ENCODE measurements at places on chromosomes 12 and 14.
A peak's percentile ranks its signal among the peaks of the same experiment; 100 is the strongest.

DNA sequence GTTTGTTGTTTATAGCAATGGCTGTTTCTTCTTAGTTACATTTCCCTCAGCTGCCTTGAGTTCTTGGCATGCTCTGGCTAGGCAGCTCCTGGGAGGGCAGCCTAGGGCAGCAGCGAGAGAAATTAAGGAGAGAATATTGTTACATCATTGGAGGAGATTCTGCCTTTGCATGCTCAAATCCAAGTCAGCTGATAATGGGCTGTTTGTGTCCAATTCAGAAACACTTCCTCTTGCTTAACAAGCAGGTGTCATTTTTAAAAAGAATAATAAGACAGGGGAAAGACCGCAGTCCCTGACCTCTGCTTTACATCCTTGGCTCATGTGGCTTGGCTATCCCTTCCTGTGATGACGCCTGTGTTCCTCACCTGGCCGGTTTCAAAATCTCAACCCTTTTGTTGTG, 76.9 kb downstream of the ESR2 start:
- DNase-seq = no peak

DNA sequence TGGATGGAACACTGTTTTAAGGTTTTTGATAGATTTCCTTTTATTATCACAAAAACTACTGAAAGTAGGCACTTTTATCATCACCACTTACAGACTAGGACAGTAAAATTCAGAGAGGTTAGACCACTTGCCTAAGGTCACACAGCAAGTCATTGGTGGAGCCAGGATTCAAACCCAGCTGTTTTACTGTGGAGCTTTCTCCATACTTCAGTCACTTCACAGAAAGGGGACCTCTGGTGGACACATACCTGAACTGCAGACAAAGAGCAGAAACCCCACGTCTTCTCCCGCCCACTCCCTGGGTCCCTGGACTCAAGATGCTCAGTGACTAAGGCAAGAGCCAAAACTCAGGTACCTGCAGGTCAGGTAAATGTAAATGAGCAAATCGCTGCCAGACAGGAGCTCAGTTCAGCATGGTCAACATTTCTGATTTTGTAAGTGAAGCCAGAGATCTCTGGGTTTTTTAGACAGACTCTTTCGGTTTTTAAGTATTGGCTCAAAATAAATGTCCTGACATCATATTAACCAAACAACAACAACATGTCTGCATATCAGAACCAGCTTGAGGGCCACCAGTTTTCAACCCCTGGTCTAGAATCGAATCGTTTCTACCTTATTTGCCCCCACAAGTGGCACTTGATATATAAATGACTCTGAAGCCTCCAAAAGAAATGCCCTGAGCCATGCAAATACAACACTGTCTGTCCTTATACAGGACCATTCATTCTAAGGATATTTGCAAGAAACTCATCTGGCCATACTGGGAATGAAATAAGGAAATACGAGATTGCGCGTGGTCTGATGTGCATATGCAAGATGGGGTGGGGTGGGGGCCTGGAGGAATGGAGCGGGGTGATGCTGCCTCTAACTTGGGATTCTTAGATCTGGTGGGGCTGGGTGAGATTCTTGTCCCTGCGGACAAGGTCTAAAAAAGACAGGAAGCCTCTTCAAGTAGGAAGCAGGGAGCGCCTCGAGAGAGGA, 110.9 kb downstream of the KSR2 start:
- no peak for DNase-seq

DNA sequence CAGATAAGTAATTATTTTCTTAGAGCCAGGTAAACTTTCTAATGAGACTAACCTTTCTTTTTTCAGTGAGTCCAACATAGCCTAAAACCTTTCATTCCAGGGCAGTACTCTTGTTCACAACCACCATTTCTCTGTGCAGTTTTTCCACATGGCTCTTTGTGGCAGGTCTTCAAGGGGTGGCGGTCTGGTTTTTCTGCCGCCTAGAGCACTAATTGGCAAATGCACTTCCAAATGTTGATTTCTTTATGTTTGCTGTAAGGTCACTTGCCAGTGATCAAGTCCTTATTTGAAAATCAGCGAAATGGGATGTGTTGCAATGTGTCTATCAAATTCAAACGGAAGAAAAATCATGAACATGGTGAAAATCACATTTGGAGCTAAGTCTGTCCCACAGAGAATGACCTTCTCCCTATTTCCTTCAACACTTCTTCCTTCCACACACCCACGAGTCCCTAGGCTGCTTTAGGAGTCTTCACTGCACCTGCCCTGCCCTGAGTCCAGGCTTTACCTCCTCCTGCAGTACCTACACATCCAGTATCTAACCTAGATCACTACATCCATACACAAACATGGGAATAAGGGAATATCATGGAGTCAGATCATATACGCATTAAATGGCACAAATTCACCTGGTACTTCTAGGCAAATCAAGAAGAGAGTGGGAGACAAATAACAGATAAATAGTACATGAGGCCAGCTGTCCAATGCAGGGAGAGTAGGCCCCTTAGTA, 1.9 kb downstream of the SRGAP1 start:
- DNase-seq = no peak

DNA sequence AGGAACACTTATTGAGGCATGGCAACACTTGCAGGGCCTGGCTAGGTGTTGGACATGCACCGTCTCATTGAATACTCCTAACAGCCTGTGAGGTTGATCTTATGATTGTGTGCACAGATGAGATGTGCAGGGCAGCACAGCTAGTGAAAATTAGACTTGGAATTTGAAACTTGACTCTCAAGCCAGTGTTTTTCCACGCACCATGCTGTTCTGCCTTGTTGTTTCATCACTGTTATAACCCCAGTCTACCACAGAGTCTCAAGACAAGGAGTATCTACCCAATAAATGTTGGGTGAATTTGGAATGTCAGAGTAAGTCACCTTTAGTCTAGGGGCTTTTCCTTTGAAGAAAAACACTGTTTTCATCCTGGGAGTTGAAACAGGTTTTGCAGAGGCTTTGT, 55.8 kb upstream of the LRIG3 start:
- no peak for DNase-seq

- no peak for DNase-seq
Measured at GRCh38 chr12:102051431-102051965, 10.3 kb downstream of the WASHC3 start.

DNA sequence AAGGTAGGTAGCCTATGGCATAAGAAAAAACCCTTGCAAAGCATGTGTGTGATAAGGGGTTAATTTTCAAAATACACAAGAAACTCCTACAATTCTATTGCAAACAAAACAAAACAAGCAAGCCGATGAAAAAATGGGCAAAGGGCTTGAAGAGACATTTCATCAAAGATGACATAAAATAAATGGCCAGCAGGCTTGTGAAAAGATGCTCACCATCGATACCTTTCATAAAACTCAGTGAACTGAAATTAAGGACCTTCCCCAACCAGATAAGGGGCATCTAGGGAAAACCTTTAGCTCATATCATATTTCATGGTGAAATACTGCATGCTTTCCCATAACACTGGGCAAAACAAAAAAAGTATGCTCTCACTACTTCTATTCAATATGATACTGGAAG, 131.2 kb downstream of the PPM1H start:
- DNase-seq = no peak

GRCh38 chr12:124327362-124328043, 32.6 kb downstream of the RFLNA start:
- DNase-seq = peak; percentile 29

GRCh38 chr12:64171715-64172114, 50.4 kb downstream of the KICS2 start:
- DNase-seq = no peak

DNA sequence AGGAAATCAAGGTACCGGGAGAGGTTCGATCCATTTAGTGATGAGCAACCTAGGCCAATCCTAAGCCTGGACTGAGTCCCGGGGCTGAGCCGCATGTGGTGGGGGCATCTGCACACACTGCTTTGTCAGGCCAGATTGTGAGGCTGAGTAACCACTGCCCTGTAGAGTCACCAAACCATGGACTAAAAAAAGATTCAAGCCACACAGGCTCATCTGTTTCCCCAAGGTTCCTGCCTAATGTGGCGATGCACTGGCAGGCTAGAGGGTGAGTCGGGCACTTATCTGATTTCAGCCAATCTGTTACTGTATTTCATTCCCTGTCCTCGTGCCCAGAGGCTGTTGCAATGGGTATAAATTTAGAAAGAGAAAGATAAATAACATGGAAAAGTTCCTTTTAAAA, 140.8 kb downstream of the TTC7B start:
- DNase-seq = no peak

DNA sequence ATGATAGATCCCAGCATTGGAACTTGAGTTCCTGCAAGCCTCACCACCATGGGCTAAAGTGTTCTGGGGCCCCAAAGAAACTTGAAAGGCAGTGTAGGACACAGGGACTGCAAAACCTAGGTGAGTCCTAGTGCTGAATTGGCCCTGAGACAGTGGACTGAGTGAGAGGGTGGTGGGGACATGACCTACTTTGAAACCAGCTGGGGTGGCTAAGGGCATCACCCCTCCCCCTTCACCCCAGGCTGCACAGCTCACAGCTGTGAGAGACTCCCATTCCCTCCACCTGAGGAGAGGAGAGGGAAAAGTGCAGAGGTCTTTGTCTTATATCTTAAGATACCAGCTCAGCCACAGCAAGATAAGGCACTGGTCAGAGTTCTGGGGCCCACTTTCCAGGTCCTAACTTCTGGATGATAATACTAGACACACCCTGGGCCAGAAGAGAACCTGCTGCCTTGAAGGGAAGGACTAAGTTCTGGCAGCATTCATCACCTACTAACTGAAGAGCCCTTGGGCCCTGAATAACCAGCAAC, 62.5 kb downstream of the MAPKAPK5 start:
- DNase-seq = no peak

DNA sequence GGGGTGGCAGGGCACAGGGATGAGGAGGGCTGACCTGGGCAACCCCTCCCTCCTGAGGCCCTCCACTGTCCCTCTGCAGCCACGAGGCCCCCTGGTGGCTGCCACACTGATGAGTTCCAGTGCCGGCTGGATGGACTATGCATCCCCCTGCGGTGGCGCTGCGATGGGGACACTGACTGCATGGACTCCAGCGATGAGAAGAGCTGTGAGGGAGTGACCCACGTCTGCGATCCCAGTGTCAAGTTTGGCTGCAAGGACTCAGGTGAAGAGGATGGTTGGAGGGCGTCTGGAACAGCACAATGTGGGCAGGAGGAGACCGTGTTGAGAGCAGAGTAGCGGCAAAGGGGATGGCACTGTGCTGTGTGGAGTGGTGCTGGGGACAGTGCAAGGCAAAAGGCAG, 25.7 kb upstream of the LRP1-AS start:
- no peak for DNase-seq

DNA sequence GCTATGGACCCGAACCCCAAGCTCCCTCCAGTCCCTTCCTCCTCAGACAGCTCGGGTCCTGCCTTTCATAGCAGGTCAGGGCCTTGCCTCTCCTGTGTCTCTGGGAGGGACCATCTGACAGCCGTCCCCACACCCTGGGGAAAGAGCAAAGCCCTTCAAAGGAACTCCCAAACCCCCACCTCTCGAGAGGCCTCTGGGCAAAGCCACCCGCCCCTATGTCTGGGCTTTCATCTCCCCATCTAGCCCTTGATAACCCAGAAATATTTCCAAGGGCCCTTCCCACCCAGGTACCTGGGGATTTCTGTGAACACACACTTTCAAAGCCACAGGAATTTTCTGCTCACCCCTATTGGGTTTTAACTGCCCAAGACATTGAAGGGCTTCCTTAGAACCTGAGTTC, 32.1 kb downstream of the SNRNP35 start:
- DNase-seq = no peak

DNA sequence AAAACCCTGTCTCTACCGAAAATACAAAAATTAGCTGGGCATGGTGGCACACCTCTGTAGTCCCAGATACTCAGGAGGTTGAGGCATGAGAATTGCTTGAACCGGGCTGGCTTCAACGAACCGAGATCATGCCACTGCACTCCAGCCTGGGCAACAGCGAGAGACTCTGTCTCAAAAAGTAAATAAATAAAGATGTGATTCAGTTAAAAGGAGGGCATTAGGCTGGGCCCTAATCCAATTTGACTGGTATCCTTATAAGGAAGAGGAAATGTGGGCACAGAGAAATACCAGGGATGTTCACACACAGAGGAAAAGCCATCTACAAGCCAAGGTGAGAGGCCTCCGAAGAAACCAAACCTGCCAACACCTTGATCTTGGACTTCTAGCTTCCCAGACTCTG, 10.1 kb upstream of the DCAF4 start:
- DNase-seq = no peak

- DNase-seq = no peak
Measured at GRCh38 chr12:106714926-106715325, 59.6 kb upstream of the RIC8B start.

DNA sequence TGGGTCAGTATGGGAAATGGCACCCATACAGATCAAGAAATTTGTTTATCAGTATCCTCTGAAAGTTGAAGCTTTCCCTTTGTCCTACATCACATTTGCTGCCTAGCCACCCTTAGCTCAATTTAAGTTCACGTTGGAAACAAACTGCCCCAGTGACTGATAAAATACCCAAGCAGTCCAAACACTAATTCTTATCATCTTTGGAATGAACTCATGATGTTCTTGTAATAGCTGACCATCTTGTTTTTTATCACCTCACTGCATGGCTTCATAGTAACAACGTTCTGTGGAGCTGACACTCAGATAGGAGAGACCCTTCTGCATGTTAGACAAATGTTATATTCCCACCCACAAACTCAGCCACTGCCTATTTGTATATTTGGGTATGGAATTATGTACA, 93.4 kb downstream of the GPR135 start:
- DNase-seq = no peak

GRCh38 chr14:24574206-24574774, 1.8 kb downstream of the CTSG start:
- no peak for DNase-seq

DNA sequence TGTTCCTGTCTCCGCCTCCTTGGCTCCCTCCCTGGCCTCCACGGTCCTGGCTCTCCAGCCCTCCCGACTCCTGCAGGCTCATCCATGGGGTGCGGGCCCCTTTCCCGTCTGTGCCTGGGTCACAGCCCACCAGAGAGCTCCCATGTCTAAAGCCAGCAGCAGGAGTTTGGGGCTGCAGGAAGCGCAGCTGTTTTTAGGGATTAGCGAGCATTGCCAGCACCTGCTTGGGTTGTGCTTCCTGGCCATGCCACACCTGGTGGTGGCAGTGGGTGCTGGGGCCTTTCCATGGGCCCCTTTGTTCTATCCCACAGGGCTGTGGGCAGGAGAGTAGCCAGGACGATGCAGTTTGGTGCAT, 64.7 kb downstream of the KIF26A start:
- no peak for DNase-seq

- no peak for DNase-seq
Measured at GRCh38 chr14:56592746-56593544, 13.3 kb downstream of the TMEM260 start.

DNA sequence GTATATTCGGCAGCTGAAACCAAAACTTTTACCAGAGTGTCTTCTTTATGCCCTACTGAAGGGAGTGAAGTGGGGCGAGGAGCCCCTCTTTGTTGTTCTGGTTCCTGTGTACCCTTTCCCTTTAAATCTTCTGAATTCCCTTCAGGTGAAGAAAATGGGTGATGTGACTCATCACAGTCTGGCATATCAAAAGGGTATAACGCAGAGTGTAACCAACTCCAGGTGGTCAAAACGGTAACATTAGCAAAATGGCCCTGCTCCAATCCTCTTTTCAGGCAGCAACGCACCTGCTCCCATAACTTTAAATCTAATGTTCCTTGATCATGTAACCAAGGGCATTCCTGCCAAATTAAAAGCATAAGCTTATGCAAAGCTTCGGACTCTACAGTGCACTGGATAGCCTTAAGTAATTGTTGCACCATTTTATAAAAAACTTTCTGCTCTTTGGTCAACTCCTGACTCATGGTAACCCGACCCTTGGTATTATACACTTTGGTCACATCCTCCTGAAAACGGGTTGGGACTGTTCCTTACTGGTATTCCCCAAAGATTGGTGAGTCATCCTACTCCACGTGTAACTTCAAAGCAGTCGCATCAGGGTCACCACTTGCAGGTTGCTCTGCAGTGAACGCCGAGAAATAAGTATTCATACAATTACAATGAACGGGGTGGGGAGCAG, 83.1 kb downstream of the KCNMB4 start:
- DNase-seq = no peak

All from right kidney (tissue), 9 donors.